NCI-H1436 treated with DMSO at 0.1 percent for 48 hours (cell line): ENCODE measurements at places on chromosomes 16 and 17.

DNA sequence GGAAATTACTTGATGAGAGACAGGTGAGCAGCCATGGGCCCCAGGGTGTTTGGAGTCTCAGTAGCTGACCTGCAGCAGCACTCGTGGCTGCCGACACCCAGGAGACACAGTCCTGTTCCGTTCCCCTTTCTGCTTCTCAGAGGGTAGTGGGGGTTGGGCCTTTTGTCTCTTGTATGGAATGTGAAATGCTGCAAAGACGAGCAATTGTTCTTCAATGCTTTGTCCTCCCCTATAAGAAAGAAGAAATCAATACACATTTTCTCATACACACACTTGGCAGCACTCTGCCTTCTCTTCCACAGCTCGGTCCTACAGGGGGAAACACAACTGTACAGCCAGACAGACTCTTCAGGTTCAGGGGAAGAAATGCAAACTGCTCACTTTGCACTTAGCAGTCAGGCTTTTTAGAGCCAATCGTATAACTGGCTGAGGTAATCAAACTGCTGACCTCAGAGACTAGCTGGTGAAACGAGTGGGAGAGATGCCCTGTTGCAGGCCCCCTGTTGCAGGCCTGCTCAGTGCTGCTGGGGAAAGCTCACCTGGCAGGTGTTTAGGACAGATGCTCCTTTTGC lies 96.7 kb downstream of the AATF start:
- DNase-seq = no peak

GRCh38 chr16:24906199-24906808 lies 60.5 kb downstream of the SLC5A11 start:
- no peak for DNase-seq

- no peak for DNase-seq
Observed at GRCh38 chr16:74271872-74272271, 24.7 kb upstream of the PSMD7 start.

DNA sequence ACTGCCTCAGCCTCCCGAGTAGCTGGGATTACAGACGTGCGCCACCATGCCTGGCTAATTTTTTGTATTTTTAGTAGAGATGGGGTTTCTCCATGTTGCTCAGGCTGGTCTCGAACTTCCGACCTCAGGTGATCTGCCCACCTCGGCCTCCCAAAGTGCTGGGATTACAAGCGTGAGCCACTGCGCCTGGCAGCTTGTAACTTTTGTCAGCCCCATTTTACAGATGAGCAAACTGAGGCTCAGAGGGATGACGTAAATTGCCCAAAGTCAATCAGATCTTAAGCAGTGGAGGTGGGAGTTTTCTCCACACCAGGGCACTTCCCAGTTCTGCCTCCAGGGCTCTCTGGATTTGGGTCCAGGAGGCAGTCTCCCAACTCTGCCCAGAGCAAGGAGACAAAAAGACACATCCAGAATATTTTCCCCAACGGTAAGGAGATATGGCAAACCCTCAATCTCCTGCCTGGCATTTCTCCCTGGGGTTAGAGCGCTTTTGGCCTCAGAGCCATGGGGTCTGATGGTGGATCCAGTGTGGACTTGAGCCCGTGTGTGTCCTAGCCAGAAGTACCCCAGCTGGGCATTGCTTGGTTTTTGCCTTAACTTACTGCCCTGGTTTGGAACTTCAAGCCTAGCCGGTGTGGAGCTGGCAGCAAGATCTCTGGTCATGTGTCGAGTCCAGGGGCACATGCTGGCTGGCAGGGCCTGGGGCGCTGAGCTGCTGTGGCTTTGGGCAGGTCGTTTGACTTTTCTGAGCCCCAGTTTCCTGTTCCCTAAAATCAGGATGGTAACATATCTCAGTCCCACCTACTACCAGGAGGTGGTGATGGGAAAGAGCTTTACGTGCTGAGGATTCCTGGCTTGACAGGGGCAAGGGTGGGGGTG lies 3.4 kb downstream of the ADAM11 start:
- DNase-seq = no peak

GRCh38 chr16:25443994-25444393 lies 186.3 kb upstream of the ZKSCAN2 start:
- DNase-seq = no peak

DNA sequence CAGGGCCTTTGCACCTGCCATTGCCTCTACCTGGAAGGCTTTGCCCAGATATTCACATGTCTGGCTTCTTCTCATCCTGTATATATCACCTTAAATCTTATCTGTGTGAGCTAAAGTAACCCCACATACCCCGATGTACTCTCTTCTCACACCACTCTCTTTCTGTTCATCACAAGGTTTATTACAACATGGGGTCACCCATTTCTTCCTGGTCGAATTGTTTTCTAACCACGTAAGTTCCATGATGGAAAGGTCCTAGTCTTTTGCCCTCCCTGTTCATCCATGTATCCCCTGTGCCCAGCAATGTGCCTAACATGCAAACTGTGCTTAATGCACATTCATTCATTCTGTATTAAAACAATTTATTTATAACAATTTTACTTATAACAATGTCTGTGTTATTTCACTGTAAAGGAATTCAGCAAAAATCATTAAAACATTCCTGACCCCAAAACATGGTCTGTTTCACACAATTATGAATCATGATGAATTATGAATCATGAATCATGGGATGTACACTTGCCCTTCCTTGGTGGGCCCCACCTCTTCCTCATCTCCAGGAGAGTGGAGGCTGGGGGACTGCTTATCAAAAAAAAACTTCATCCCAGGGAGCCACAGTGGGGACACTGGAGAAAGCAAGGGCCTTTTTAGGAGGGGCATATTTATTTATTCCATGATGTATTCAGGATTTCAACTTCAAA lies 336.4 kb downstream of the GRIN2A start:
- DNase-seq = no peak
